ENCODE measurements at places on chromosomes 6 and 20.

DNA sequence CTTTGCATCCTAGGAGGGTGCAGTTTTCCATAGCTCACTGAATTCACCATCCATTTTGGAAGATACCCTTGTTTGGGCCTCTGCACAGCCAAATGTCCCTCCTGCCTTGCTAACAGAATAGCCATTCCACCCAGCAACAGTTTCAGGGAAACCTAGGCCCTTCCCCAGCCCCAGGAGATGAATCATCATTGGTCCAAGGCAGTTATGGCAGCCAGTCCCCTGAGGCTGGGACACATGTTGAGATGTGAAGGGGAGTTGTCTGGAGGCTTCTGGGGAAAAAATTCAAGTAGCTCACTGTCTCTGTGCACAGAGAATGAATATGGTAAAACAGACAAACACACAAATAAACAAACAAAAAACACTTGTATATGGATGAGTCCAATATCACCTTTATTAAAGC lies 17.4 kb upstream of the SIRPB2 start:
- DNase-seq = no peak

GRCh38 chr6:125781314-125781868 lies 9.4 kb upstream of the NCOA7 start:
- DNase-seq = peak; percentile 41

DNA sequence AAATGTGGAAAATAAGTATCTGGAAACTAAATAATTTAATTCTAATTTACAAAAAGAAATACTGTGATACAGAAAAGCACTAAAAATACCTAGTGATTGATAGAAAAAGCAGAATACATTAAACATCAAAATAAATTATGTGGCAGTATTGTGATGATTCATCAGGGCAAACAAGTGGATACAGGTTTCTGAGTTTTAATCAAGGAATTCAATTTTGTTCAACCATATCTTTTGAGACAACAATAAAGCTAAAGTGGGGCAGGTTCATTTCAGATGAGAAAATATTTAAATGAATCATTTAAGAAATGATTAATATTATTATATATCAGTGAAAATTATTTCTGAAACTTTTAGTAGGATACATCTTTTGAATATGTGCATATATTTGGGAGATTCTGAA lies 49.8 kb downstream of the GRIK2 start:
- no peak for DNase-seq

- no peak for DNase-seq
These were observed 24.4 kb downstream of the MAP1LC3A start for GRCh38 chr20:34582911-34583310.

DNA sequence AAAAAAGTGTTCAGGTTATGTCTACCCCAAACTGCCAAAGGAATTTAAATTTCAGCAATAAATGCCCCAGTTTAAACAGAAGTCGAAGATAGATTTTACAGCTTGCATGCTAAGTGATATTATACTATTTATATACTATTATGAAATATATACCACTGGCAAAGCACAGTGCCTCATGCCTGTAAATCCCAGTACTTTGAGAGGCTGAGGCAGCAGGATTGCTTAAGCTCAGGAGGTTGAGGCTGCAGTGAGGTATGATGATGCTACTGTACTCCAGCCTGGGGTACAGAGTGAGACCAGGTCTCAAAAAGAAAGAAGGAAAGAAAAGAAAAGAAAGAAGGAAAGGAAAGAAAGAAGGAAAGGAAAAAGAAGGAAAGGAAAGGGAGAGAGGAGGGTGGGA lies 102.1 kb downstream of the MTFR2 start:
- DNase-seq = no peak

DNA sequence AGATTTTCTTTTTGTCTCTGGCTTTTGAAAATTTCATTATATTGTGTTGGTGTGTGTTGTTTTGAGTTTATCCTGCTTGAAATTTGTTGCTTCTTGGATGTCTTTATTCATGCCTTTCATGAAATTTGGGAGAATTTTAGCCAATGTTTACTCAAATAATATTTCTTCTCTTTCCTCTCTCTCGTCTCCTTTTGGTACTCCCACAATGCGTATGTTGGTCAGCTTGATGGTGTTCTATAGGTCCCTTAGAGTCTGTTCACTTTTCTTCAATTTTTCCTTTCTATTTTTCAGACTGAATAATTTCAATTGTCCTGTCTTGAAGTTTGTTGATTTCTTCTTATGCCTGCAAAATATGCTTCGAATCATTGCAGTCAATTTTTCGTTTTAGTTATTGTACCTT lies 39.6 kb downstream of the SCP2D1 start:
- no peak for DNase-seq

- DNase-seq = no peak
These were observed 7.4 kb downstream of the SENP6 start for GRCh38 chr6:75608956-75609533.

DNA sequence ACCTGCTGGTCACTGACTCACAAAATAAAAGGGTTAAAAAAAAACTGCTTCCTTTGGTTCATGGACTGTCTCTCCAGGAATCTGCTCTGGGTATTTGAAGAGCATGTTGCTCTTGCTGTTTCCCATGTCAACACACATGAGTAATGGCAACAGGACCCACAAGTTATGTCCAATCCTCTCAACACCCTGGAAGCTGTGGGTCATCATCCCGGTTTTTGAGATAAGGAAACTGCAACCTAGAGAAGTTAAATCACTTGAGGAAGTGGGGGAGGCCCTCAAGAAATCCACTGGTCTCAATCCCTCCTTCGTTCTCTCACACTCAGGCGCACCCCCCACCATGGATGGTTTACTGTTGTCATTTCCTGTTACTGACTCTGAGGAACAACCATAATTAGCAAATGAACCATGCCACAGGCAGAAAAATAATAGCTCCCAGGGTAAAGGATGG lies 12.4 kb downstream of the MAP1LC3A start:
- DNase-seq = no peak

GRCh38 chr6:44300292-44300823 lies 12.8 kb downstream of the AARS2 start:
- DNase-seq = no peak

DNA sequence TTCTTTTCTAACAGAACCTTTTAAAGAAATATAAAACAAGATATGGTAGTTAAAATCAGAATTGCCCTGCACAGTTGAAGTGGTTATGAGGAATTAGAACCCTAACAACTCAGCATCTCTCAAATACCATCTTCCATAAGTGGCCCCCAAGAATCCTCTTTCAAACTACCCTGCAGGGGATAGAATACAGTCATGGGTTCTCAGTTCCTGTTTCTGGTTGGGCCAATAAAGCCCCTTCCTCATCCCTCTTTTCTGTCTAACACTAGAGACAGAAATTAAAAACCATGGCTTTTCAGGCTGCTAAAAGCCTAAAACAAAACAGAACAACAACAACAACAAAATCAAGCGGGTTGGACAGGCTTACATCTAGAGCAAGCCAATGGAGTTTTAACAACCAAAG lies 6.7 kb upstream of the LCA5 start:
- DNase-seq = no peak

DNA sequence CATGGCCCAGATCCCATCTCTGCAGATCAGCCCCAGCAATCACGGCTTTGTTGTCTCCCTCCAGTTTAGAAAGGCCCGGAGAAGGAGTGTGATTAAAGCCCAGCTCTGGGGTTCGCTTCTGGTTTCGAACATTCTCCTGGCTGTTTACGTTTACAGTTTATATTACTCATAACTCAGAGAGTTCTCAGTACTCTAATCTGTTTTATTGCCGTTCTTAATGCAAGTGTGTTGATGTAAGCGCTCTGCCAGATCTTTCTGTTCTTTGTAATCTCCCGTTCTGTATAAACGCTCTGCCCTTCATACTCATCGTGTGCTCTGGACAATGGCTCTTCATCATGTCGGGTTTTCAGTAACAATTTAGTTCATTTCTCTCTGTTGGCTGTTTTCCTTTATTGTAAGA lies 118.0 kb upstream of the PRND start:
- no peak for DNase-seq

GRCh38 chr6:16725145-16725864 lies 36.0 kb downstream of the ATXN1 start:
- DNase-seq = no peak

- DNase-seq = no peak
These were observed 25.7 kb upstream of the IGF2R start for GRCh38 chr6:159943101-159943632.

GRCh38 chr6:41713650-41714291 lies 21.6 kb downstream of the TFEB start:
- no peak for DNase-seq

DNA sequence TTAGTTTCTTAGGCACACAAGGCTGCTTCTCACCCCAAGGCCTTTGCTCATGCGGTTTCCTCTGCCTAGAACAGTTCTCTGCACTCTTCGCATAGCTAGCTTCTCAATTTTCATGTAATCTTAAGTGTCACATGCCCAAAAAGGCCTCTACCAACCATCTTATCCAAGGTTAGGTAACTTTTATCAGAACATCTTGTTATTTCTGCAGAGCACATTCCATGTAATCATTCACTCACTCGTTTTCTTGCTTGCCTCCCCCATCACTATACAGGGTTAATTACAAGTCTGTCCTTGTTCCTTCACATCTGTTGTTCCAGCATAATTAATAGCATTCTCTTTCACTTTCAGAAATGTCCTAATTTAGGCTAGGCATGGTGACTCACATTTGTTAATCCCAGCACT lies 53.8 kb downstream of the NCOA6 start:
- no peak for DNase-seq

- DNase-seq = no peak
These were observed 601.0 kb downstream of the GRIK2 start for GRCh38 chr6:101994521-101994920.

DNA sequence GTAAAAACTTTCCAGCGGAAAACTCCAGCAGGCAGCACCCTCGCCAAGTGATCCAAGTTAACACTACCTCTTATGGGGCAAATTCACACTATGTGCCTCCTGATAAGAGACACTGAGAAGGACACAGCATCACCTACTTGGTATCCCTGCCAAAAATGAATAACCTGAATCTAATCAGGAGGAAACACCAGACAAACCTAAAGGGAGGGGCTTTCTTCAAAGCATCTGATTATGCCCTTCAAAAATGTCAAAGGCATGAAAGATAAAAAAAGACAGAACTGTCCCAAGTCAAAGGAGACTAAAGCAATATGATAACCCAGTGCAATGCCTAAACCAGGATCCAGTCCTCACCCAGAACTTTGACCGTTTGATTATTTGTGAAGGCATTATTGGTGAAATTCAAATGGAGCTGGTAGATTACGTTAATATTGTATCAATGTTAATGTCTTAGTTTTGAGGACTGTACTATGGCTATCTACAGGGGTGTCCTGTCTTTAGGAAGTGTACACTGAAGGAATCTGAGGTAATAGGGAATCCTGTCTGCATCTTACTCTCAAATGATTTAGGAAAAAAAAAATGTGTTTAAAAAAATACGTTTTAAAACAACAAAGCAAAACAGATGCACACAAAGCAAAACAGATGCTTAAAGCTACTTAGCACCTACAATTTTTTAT lies 8.3 kb downstream of the TBC1D7 start:
- DNase-seq = no peak

- DNase-seq = no peak
These were observed 197.3 kb downstream of the PREX1 start for GRCh38 chr20:48630342-48631075.

DNA sequence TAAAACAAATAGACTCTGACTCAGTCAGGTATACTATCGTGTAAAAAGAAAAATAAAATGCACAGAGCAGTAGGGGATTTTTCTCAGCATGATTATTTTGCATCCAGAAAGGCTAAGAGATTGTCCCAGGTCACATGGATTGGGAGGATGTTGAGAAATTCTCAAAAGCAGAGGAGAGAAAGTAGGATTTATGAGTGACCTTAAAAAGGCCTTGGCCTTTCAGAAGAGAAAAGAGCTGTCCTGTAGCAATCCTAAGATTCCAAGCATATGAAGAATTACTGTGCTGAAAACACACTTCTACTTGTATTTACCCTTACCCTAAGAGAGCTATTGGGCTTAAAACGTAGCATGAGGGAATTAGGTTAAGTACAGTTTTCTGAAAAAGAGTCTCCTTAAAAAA lies 149.7 kb upstream of the ENPP5 start:
- DNase-seq = no peak

GRCh38 chr6:168122011-168122410 lies 43.0 kb upstream of the FRMD1 start:
- no peak for DNase-seq

GRCh38 chr6:7773322-7773721 lies 47.4 kb downstream of the BMP6 start:
- DNase-seq = no peak

GRCh38 chr6:27294409-27294808 lies 17.7 kb downstream of the POM121L2 start:
- no peak for DNase-seq

DNA sequence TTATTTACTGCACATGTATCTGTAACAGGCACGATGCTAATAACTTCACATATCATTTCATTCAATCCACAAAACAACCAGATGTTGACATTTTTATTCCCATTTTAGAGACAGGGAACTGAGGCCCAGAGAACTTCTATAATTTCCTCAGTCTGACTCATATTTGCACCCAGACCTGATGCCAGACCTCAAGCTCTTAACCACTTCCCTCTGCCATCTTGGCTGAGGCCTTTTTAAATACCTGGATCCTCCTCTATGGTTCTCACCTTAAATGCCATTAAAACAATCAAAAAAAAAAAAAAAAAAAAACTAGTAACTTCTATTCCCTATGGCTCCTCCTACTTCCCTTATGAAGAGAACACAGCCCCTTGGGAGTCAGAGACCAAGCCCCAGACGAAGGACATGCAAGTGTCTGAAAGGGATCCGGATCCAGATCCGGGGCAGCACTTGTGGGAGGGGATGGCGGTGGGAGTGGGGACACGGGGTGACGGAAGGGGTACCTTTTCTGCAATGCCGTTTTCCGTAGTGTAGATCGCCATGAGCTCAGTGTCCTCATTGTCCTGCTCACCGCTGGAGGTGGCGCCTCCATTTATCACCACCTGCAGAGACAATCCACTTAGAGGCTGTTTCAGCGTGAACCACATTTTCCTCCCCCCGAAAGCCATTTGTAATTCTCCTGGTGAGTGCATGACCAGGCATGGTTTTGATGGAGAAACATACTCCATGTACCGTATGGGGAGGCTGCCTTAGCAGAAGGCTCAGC lies 88.7 kb downstream of the SLC23A2 start:
- DNase-seq = no peak

GRCh38 chr6:54058236-54058635 lies 53.0 kb upstream of the MLIP start:
- DNase-seq = no peak

GRCh38 chr20:52974179-52974594 lies 2.0 kb downstream of the TSHZ2 start:
- no peak for DNase-seq

GRCh38 chr6:56087421-56087820 lies 160.0 kb downstream of the COL21A1 start:
- DNase-seq = no peak

DNA sequence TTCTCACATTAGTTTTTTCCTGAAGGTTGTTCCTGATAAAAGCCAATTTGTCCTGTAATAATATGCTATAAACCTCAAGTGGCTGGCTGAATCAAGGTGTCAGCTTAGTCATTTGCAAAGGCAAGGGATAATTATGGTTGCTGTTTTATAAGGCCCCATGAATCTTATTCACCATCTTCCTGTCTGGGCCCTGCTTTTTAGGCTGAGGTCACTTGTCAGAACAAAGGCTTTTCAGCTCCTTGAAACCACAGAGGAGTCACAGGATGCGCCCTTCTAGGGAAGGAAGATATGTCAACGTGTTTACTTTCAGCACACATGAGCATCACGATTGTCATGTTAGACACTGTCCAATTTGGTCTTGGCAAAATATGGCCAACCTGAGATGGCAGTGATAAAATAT lies 64.8 kb upstream of the NAA20 start:
- no peak for DNase-seq

- no peak for DNase-seq
These were observed 8.8 kb upstream of the STX11 start for GRCh38 chr6:144141470-144141869.
